ENCODE measurements at places on chromosomes 3 and 15.

DNA sequence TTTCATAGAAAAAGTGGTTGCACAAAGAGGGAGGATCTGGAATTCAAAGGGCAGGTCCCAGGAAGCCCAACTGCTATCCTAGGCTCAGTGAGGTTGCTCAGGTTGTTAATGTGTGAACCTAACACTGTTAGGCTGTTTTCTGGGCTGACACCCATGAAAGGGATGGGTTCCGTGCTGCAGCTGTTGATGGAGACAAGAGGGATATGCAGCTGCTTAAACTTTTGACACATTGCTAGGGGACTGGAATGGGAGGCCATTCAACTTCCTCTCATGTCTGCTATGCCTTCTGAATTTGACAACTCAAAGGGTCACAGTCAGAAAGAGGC, 198.0 kb upstream of the NR2E3 start:
- no peaks in the 10 kb centered on the region for H3K36me3 ChIP-seq
- H3K4me3 ChIP-seq: no peak overlapping the region
- H3K27ac ChIP-seq: no peak overlapping the region
- no peaks in the 10 kb centered on the region for H3K27me3 ChIP-seq

- H3K27ac ChIP-seq: no peak overlapping the region
- H3K4me3 ChIP-seq: no peak overlapping the region
- H3K36me3 ChIP-seq: no peaks in the 10 kb centered on the region
- no peak for DNase-seq
- no peaks in the 10 kb centered on the region for H3K27me3 ChIP-seq
Measured at GRCh38 chr3:20576228-20576627, 390.2 kb upstream of the SGO1 start.

DNA sequence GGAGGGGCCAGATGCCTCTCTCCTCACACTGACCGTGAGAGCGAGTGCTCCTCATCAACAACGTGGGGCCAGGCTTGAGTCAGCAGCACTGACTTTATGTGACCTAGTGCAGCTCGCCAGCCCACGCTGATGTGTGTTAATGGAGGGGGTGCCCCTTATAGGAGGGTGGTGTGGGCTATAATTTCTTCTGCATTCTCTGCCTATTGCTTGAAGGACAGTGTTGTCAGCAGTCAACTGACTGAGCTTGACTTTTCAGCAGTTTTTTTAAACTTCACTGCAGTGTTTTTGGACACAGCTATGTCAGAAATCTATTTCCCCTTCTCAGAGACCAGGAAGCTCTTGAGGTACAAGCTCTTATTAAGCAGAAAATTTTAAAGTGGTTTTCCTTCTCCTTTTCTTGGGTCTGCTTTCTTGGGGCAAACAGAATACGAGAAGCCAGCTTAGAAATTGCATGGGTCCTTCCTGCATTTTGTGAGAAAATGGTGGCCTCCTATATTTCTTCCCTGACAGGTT, 304.8 kb upstream of the CTDSPL start:
- H3K36me3 ChIP-seq: no peaks in the 10 kb centered on the region
- no peaks in the 10 kb centered on the region for H3K4me1 ChIP-seq
- DNase-seq: no peak
- no peak overlapping the region for H3K27ac ChIP-seq

DNA sequence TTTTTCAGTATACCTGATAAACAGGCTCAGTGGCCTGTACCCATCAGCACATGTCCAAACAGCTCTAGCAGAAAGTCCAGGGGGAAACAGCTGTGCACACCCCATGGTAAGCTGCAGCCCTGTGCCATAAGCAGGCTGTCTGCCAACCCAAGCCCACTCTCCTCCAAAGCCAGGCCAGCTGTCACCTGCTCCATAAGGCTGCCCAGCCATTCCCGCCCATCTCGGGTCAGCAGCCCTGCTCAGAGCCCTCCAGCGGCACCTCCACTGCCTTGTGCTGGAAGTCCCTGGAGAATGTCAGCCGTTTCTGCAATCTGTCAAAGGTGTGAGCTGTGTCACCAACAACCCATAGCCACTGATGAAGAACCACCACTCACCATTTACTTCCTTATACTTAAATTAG, 82.0 kb downstream of the NTRK3 start:
- H3K36me3 ChIP-seq: no peaks in the 10 kb centered on the region
- no peak for DNase-seq
- no peaks in the 10 kb centered on the region for H3K4me1 ChIP-seq
- H3K4me3 ChIP-seq: no peak overlapping the region
- H3K27ac ChIP-seq: no peak overlapping the region
- H3K27me3 ChIP-seq: peaks cover 3% of the 10 kb centered on the region

DNA sequence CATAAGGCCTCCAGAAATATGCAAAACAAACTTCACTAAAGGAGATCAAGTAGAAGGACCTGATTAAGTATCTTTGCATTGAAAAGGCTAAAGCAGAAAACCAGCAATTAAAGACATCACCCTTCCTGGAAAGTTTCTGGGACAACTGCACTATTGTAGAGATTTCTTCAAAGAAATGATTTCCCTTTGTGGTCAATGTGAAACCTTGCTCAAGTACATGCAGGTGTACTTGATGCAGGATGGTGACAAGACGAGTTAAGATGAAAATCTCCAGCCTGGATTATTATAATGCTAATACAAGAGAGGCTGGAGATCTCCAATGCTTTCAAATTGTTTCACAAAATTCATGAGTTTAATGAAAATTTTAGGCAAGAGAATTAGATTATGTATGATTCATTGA, 208.4 kb downstream of the TIGIT start:
- H3K27ac ChIP-seq: no peak overlapping the region
- peaks cover 50% of the 10 kb centered on the region for H3K4me1 ChIP-seq
- no peak for DNase-seq
- no peaks in the 10 kb centered on the region for H3K27me3 ChIP-seq

DNA sequence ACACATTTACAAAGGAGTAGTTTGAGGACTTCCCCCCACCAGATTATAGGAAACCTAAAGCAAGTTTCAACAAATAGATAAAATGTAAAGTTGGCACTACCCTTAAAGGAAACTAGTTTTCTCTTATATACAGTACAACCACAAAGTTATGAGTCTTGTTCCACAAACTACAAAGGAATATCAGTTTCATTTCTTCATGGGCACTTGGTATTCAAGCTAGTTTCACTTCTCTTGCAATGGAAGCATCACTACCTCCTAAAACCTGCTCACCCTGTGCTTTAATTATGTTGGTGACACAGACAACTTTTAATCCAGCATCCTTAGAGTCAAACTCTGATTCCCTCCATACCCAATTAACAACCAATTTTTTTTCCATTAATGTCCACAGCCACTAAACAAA, 707.0 kb downstream of the ROBO2 start:
- no peak overlapping the region for H3K27ac ChIP-seq
- no peak for DNase-seq
- H3K4me3 ChIP-seq: no peak overlapping the region

- H3K27ac ChIP-seq: no peak overlapping the region
- H3K27me3 ChIP-seq: no peaks in the 10 kb centered on the region
- H3K4me1 ChIP-seq: no peaks in the 10 kb centered on the region
- H3K36me3 ChIP-seq: no peaks in the 10 kb centered on the region
- DNase-seq: no peak
- no peak overlapping the region for H3K4me3 ChIP-seq
Measured at GRCh38 chr3:65758438-65758837, 280.3 kb downstream of the MAGI1 start.

GRCh38 chr3:170804078-170804477, 65.9 kb downstream of the RPL22L1 start:
- no peak overlapping the region for H3K27ac ChIP-seq
- H3K4me1 ChIP-seq: peaks cover 13% of the 10 kb centered on the region

GRCh38 chr15:71313806-71314205, 198.5 kb downstream of the THSD4 start:
- no peaks in the 10 kb centered on the region for H3K27me3 ChIP-seq
- H3K36me3 ChIP-seq: no peaks in the 10 kb centered on the region
- DNase-seq: no peak
- H3K27ac ChIP-seq: no peak overlapping the region
- no peak overlapping the region for H3K4me3 ChIP-seq
- H3K4me1 ChIP-seq: no peaks in the 10 kb centered on the region

- no peak overlapping the region for H3K27ac ChIP-seq
- no peak for DNase-seq
- no peaks in the 10 kb centered on the region for H3K36me3 ChIP-seq
- no peak overlapping the region for H3K4me3 ChIP-seq
- H3K4me1 ChIP-seq: no peaks in the 10 kb centered on the region
- no peaks in the 10 kb centered on the region for H3K27me3 ChIP-seq
Measured at GRCh38 chr3:66817951-66818557, 180.1 kb upstream of the KBTBD8 start.

DNA sequence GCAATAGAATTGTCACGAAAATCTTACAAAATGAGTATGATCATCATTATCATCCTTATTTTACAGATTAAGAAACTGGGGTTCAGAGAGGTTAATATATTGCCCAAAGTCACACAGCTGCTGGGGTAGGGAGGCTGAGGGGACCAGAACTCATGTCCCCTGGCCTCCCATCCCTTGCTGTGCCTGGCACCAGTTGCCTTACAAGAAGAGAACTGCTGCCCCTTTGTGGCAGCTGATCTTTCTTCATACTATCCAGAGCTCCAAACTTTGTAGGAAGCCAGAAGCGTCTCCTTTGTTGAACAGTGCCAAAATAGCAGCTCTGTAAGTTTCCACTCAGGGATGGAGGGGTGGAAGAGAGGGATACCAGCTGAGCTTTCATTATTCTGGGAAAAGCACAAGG, 236.8 kb upstream of the TBC1D5 start:
- H3K4me3 ChIP-seq: no peak overlapping the region
- DNase-seq: no peak
- H3K27me3 ChIP-seq: no peaks in the 10 kb centered on the region
- no peaks in the 10 kb centered on the region for H3K36me3 ChIP-seq

DNA sequence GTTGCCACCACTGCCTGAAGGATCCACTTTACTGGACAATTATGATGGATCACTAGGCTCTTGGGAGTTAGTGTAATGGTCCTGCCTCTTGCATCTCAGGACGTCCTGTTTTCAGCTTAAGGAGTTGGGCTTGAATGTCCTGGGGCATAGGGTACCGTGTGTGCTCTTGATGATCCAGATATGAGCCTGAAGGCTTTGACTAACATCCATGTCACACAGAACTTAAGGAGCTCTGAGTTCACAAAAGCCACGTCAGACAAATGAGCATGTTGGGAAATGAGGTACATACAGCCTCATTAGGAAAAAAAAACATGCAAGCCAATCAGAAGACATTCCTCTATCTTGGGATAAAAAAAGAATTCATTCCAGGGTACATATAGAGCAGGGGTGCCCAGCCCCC, 40.8 kb downstream of the CA12 start:
- H3K4me1 ChIP-seq: 0 out of 2 replicates have a peak, but pooled peaks cover 4% of the 10 kb centered on the region
- no peaks in the 10 kb centered on the region for H3K36me3 ChIP-seq
- H3K27me3 ChIP-seq: no peaks in the 10 kb centered on the region
- H3K27ac ChIP-seq: no peak overlapping the region

All from PC-9 (cell line).